Daoy (cell line): ENCODE measurements at places on chromosomes 2 and 18. TPM values are rescaled to one million over a fixed set of nuclear protein-coding genes. Genes with fewer than 3 reads are reported as not detected.
A peak's percentile ranks its signal among the peaks of the same experiment; 100 is the strongest.

DNA sequence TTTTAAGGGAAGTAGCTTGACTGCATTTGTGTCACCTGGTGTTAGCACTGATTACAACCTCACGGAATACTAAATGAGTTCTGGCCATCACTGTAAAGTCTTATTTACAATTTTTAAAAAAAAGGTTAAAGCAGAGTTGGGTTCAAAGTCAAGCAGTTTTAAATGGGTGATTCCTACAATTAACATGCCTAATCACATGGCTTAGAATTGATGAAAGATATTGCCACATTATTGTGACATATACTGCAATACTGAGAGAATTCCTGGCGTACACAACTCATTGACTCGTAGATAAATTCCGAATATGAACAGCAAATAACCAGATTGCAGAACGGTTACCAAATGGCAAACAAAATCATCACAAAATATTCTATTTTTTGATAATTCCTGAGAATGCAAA lies 34.2 kb downstream of the ROCK2 start:
- DNase-seq = no peak

GRCh38 chr2:219155054-219155644 lies 5.5 kb downstream of the NHEJ1 start:
- peak; percentile 61 for DNase-seq

- DNase-seq = no peak
Observed at GRCh38 chr18:2442006-2442405, 129.3 kb downstream of the METTL4 start.

GRCh38 chr2:234404957-234405356 lies 91.9 kb downstream of the ARL4C start:
- no peak for DNase-seq

- DNase-seq = no peak
Observed at GRCh38 chr2:203122317-203122986, 107.8 kb downstream of the NBEAL1 start.

DNA sequence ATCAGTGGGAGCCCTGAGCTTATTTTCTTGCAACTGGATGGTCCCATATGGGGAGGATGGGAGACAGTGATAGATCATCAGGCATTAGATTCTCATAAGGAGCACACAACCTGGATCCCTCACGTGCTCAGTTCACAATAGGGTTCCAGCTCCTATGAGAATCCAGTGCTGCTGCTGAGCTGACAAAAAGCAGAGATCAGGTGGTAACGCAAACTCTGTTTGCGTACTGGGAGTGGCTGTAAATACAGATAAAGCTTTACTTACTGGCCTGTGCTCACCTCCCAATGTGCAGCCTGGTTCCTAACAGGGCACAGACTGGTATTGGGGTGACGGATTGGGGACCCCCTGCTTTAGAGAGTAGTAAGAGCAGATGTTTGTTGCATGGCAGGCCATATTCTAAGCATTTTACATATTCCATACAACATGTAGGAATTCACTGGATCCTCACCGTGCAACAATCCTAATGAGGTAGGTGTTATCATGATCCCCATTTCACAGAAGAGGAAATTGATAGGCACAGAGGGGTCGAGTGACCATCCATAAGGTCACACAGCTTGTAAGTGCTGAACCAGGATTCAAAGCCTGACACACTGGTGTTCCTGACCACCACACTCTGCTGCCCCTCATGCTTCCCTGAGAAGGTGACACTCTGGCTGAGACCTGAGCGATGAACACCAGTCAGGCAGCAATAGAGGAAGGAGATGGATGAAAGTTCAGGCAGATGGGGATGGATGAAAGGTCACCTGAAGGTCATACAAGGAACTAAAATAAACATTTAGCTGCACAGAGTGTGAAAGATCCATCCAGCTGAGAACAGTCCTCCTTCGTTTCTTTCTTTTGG lies 15.7 kb upstream of the MAT2A start:
- no peak for DNase-seq

DNA sequence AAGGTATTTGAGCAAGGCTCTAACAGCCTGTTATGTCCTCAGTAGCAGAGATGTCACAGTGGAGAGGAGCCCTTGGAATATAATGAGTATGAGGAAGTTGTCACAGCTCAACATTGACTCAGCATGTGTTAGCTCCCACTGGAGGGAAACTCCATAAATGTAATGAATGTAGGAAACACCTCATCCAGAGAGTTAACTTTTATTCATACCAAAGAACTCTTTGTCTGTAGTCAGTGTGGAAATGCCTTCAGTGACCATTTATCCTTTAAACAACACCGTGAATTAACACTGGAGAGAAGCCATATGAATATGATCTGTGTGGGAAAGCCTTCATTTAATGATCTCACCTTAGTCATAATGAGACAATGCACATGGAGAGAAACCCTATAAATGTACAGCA lies 59.7 kb downstream of the CYP1B1 start:
- DNase-seq = peak; percentile 58

GRCh38 chr2:24360050-24360962 lies at the start of gene ITSN2:
Gene ITSN2, minus strand, starts transcription at chr2:24360536. Its CDS starts 32,454 bp downstream, at chr2:24328082.
- peak; percentile 87 for DNase-seq

GRCh38 chr2:127811397-127812321 lies 688 bp upstream of the WDR33 start:
- DNase-seq = no peak

- no peak for DNase-seq
Observed at GRCh38 chr2:189232759-189233406, 53.3 kb upstream of the COL5A2 start.

DNA sequence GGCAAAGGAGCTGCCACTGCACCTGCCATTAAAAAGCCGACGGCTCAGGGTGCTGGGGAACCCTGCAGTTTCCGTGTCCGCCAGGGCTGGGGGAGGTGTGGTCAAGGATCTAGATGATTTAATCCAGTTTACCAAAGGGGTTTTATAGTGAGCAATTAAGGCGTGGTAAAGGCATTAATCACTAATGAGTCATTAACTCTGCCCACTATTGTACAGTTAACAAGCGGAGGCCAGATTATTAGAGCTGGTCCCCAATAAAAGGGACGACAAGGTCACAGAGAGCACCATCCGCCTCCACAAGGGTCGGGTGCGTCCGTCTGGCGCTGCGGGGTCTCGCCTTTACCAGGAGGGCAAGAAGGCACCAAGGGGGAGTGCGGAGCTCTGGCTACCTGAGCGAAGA lies 9.6 kb downstream of the RAX start:
- no peak for DNase-seq

DNA sequence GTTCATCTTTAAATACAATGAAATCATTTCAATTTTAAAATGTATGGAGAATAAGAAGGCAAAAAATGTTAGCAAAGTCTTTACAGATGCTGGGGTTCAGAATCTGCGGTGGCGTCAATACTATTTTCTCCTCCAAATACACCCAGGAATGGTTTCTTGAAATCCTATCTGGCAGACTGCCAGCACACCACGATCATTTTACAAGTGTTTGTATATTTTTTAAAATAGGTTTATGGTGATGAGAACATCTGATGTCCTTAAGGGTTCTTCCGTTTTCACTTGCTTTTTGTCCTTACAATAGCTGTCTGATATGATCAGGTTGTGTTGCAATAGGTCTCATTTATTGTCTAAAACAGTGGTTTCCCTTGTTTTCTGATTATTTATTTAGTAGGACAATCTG lies 89.6 kb downstream of the CMPK2 start:
- DNase-seq = no peak

GRCh38 chr18:74582642-74583041 lies 15.0 kb upstream of the ZNF407 start:
- DNase-seq = no peak

- no peak for DNase-seq
Observed at GRCh38 chr2:71453404-71454220, at the start of gene DYSF. Gene DYSF, plus strand, starts transcription at chr2:71453561.

GRCh38 chr2:26488463-26489212 lies 10.7 kb upstream of the OTOF start:
- no peak for DNase-seq

DNA sequence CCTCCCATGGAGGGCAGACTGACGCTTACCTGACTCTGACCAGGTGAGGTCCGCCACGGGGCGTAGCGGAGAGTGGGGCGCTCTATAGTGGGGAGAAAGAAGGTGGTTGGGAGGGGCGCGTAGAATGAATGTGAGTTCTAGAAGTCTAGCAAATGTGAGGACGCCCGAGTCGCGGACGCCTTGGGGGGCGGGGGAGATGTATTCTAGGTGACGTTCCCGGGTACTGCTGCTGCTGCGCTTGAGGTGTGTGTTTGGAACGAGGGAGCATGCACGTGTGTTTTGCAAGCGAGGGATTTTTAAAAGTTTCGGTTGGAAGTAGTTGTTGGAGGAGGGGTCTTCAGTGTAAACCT lies 758 bp downstream of the RIF1 start:
- peak; percentile 36 for DNase-seq

DNA sequence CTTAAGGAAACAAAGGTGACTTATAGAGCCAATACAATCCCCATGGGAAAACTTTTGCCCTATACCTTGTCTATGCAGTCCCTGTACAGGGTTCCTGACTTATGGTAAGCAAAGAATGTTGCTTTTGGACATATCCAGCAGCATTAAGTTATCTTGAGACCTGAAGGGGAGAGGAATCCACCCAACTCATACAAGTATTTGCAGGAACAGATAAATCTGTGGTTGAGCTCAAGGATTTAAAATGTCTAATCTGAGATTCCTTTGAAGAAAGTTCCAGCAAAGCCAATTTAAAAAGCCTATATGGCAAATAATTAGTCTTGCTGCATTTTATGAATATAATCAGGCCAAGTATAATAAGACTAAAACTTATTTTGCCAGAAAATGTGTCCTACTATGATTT lies 739.5 kb upstream of the CDH2 start:
- DNase-seq = no peak

DNA sequence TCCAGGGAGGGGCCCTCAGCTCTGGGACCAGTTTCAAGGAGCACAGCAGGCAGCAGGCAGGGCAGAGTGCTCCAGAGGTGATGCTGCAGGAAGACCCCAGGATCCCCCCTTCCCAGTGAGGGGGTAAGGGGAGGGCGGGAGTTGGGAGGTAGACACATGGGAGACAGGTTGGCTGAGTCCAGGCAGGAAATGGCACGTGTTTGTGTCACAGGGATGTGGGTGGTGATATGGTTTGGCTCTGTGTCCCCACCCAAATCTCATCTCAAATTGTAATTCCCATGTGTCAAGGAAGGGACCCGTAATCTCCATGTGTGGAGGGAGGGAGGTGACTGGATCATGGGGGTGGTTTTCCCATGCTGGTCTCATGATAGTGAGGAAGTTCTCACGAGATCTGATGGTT lies 25.2 kb upstream of the OTOS start:
- no peak for DNase-seq

DNA sequence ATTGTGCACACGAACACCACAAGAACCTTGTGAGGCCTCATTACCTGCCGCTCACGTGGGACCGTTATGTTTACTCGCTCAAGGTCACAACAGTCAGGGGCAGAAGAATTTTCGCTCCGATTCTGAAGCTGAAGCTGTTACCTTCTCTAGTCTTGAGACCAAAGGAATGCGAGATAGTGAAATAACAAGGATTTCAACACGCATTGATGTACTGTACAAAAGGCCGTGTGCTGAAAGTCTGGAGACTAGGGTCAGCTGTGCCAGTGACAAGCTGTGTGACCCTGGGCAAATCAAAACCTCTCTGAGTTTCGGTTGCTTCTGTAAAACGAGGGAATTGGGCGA lies 583 bp downstream of the NEMP2 start:
- peak; percentile 30 for DNase-seq

DNA sequence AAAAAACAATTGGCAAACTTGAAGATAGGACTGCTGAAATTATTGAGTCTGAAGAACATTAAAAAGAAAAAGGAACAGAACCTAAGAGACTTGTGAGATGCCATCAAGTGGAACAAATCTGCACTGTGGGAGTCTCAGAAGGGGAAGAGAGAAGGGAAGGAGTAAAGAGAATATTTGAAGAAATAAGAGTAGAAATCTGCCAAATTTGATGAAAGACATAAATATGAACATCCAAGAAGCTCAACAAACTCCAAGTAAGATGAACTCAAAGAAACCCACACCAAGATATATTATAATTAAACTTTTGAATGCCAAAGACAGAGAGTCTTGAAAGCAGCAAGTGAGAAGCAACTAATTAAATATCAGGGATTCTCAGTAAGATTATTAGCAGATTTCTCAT lies 102.7 kb downstream of the ZNF519 start:
- DNase-seq = no peak

GRCh38 chr18:12857215-12857905 lies 26.7 kb downstream of the PTPN2 start:
- DNase-seq = no peak

DNA sequence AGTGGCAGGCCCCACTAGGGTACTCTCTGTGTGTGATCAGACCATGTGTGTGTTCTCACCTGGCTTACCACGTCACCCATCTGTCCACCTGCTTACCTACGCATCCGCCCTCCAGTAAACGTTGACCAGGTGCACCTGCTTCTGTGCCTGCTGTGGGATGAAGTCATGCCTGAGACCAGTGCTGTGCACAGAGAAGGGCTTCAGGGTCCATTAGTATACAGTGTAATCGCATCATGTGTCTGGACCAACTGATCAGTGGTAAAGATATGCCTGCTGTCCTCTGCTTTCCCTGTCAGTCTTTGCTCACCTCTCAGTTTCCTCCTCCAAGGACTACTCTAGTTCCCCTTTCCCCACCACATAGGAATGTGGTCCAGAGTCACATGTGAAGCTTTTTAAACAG lies 109.3 kb downstream of the FHOD3 start:
- no peak for DNase-seq

DNA sequence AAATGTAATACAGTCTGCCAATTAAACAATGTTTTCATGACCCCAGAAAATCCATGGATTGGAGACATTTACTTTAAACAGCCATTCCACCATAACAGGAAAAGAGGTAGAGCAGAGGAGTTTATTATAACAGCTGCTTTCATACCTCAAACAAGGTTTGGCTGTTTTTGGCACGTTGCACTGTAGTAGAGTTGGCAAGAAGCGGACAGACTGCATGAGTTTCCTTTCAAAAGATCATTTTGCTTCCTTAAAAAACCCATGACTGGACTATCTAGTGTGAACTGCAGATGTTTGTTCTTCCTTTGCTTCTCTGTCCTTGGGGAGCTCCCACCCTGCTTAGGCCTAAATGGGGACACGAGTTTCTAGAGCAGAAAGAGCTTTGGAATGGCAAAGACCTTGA lies 108.5 kb upstream of the THOC1 start:
- DNase-seq = no peak

GRCh38 chr2:230879271-230879882 lies 14.6 kb downstream of the ITM2C start:
- no peak for DNase-seq

DNA sequence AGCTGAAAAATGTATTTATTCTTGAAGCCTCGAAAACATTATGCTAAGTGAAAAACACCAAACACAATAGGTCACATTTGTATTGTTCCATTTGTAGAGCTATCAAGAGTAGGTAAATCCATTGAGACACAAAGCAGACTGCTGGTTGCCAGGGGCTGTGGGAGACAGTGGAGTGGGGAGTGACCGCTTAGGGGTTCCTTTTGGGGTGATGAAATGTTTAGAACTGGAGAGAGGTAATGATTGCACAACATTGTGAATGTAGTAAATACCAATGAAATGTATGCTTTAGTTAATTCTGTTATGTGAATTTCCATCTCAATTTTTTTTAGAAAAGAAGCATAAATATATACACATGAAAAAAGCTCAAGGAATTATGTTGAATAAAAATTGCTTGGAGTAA lies 15.8 kb downstream of the KCTD18 start:
- DNase-seq = no peak

GRCh38 chr2:225171350-225171749 lies 129.1 kb upstream of the DOCK10 start:
- DNase-seq = no peak

The C2orf72 gene
- 0.57 and 0.86 TPM in 2 replicates for total RNA-seq

The RBM43 gene
- total RNA-seq = 0.57 and 0.83 TPM in 2 replicates

The SLC39A6 gene
- total RNA-seq = 57.9 and 66.1 TPM in 2 replicates

The TSHZ1 gene
- total RNA-seq = 6.4 and 10.4 TPM in 2 replicates

The FIGN gene
- total RNA-seq = 0.57 and 5.8 TPM in 2 replicates

The UPP2 gene
- total RNA-seq = not detected in 2 replicates
